ENCODE measurements at places on chromosomes 5 and 9. TPM values are rescaled to one million over a fixed set of nuclear protein-coding genes. Genes with fewer than 3 reads are reported as not detected.

The POLR3G gene
- 75.4 TPM for total RNA-seq

- no peak for DNase-seq
Measured at GRCh38 chr5:32572778-32573480, 12.4 kb upstream of the SUB1 start.

DNA sequence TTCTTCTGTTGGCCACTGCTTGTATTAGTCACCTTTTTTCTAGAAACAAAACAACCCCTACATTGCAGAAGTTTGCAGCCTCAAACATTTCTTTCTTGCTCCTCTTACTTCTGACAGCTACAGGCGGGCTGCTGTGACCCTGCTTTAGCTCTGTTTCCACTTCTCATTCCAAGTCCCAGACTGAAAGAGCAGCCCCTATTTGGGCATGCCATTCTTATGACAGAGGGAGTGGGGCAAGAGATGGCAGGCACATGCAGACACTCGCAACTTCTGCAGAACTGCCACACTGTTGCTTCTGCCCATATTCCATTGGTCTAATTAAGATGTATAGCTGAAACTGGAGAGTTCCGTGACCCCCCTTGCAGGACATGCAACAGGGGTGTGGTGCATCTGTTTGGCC lies 19.6 kb upstream of the RPS23 start:
- DNase-seq, result no peak

DNA sequence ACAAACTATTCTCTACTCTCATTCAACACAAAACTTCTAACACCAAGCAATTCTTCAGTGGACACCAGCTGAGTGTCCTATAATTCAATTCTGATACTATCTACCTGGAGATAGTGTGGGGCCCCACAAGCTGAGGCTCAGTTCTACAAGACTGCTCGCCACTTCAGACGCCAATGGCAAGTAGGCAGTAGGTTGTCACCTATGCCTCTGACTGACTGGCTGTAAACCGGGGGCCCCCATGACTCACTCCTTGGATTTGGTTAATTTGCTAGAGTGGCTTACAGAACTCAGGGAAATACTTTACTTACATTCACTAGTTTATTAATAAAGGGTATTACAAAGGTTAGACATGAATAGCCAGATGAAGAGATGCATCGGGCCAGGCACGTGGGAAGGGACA lies 21.5 kb downstream of the INIP start:
- no peak for DNase-seq

The TMEM174 gene
- not detected for total RNA-seq

The HACD4 gene
- 0.59 TPM for total RNA-seq

The RLN2 gene
- 3.6 TPM for total RNA-seq

DNA sequence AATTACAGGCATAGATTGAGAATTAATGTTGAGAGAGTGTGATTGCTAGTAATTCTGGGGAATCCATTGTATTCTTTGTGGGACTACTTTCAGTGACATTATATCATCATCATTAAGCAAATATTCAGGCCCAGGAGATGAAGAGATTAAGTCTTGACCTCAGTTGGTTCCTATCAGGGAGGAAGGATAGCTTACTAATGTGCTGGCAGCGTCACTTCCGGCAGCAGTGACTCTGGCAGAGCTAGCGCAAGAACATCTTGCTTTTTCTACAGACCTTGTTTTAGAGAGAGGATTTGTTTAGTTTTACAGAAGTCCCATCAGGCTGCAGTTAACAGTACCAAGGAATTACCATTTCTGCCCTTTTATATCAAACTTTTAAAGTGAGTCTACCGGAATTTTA lies 20.3 kb downstream of the OSTF1 start:
- DNase-seq, result no peak

- no peak for DNase-seq
Measured at GRCh38 chr9:131056781-131057506, 39.4 kb upstream of the AIF1L start.

GRCh38 chr9:17509151-17509550 lies 69.7 kb upstream of the SH3GL2 start:
- DNase-seq, result no peak

The FAM221B gene
- total RNA-seq, result not detected

The PCA3 gene
- total RNA-seq, result not detected

DNA sequence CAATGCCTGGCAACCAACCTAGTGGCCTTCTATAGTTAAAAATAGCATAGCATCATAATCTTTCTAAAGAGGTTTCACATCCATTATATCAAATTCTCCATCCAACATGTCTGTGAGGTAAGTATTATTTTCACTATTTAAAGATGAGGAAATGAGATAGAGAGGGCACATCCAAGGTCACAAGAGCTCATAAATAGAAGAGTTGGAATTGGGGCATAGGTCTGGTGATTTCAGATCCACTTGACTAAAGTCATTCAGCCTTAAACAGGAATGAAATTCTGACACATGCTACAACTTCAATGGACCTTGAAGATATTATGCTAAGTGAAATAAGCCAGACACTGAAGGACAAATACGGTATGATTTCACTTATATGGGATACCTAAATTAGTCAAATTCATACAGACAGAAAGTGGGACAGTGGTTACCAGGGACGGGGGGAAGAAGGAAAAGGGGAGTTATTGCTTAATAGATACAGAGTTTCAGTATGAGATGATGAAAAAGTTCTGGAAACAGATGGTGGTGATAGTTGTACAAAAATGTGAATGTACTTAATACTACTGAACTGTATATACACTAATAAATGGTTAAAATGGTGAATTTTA lies 259.6 kb upstream of the NR4A3 start:
- DNase-seq, result no peak

DNA sequence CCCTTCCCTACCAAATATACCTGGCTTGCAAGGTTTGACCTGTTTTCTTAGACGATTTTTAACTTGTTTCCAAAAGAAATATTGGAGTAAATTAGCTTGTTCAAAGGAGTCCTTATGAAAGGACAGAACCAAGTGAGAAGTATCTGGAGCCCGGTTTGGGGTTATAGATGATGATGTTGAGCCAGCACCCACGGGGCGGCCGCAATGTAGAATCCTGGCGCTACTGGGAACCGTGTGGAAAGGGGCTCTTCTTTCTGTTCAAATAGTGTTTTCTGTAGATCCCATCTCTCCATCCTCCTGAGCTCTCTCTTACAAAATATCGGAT lies 517 bp upstream of the EXOSC2 start:
- DNase-seq, result no peak

DNA sequence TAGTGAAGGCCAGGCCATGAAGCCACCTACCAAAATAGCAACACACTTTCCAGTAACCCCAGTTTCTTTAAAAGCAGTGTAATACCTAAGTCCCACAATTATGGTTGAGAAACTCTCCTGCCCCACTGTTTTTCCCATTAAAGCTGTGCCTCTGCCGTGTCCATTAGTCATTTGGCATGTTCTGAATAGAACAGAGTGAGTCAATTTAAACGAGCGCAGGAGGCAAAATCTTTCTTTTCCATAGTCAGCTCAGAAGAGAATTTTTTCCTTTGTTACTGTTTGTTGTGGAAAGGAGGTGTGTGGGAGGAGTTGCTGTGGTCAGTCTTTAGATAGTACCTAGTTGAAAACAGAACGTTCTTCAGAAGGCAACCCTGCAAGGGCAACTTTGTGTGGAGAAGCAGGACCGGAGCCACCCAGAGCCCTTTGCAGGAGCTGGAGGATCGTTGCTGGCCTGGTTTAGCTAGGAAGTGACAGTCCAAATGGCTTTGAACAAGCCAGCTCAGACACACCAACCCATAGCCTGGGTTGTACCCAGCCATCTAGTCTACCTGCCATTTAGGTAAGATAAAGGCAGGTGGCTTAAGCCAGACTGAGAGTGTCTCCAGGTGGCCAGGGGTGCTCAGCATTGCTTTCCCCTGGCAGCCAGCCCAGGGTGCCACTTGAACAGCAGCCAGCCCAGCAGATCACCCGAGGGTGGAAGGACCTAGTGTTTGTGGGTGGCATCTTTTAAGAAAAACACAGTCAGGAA lies 30.4 kb downstream of the GADD45G start:
- no peak for DNase-seq

DNA sequence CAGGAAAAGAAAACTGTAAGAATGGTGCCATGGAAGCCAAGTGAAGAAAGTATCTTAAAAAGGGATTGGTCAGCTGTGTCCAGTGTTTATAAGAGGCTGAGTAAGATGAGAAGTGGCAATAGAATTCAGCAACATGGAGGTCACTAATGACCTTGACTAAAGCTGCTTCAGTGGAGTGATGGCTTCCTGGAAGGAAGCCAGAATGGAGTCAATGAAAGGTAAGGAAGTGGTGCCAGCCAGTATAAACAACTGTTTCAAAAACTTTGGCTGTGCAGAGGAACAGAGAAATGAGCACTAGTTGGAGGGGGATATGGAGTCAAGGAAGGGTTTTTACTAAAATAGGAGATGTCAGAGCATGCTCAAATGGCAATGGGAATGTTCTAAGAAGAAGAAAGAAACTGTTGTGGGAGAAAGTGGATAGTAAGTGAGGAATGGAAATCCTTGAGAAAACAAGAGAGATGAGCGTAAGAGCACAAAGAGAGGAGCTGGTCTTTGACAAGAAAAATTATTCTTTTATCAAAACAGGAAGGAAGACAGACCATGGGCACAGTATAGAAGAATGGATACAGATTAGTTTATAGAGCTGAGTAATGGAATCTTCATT lies 11.1 kb upstream of the NRG2 start:
- no peak for DNase-seq

DNA sequence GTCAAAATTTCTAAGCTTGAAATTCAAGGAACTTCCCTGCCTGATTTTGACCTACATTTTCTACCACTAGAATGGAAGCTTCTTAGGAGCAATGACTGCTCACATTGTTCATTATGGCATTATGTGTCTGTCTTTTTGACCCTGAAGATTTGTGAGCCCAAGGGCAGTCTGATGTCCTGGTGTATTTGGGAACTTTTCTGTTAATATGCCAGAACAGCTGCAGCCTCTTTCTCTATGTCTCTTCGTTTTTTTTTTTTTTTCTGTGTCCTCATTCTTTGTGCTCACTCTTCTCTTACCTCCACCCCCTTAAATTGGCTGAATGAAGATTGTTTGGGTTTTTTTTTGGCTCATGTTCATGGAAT lies 34.8 kb upstream of the TMC1 start:
- no peak for DNase-seq

The IQGAP2 gene
- 22.5 TPM for total RNA-seq

DNA sequence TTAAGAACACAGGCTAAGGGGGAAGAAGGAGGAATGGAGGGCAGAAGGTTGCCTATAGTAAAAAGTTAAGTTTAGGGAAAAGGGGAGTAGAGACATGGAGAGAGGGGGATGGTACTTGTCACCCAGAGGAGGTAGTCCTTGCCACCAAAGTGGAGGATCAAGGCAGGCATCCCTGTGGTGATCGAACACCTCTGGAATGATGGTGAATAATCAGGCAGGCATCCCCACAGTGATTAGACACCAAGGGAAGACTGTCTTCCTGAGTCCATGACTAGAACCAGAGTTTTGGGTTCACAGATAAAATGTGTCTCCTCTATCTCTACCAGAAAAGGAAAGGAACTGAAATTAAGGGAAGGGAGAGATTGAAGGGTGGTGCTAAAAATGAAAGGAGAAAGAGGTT lies 19.2 kb upstream of the HMGCS1 start:
- DNase-seq, result no peak

DNA sequence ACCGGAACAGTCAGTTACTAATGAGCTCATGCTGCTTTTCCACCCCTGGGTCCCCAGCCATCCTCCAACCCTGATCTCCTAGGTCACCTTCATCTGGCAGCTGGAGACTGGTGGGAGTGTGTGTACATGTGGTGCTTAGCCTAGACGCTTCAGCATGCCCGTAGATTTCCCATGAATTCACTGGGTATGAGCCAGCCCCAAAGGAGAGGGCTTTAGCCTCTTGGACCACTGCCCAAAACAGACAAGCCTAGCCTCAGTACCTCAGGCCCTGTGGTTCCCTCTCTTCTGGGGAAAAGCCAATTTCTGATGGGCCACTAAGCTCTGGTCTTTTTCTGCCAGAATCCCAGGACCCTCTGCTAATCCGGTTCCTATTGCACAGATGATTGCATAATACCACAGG lies 48.0 kb upstream of the ASTN2 start:
- DNase-seq, result no peak

DNA sequence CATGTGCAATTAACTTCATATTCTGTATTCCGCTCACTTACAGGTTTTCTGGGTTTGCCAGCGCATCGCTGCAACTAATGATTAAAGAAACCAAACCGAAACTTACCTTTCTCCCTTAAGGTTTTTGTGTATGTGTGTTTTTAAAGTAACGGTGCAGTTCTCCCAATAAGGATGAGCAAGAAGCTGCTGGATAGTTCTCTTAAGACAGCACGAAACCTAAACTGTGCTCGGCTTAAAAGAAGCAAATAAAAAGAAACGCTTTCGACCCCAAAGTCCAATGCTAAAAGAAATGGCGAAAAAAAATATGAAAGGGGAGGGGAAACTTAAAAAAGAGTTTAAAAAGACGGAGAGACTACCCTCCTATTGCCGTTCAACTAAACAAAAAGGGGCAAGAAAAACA lies 340 bp downstream of the ELAVL2 start:
- no peak for DNase-seq

GRCh38 chr5:2921176-2921575 lies 169.7 kb upstream of the IRX2 start:
- no peak for DNase-seq

The SGCD gene
- 0.11 TPM for total RNA-seq

GRCh38 chr5:42807722-42808447 lies 3.8 kb downstream of the SELENOP start:
- DNase-seq, result no peak

The INSL6 gene
- total RNA-seq, result not detected

DNA sequence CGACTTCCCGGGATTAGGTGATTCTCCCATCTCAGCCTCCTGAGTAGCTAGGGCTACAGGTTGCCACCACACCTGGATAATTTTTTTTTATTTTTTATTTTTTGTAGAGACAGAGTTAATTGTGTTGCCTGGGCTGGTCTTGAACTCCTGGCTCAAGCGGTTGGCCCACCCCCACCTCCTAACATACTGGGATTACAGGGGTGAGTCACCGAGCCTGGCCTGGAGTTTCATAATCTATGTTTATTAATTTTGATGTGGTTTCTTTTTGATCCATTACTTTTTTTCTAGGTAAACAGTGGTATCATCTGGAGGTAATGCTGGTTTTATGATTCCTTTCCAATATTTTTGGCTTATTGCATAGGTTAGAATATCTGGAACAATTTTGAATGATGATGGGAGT lies 54.2 kb downstream of the KIAA1958 start:
- no peak for DNase-seq

The HTR4 gene
- total RNA-seq, result not detected

- no peak for DNase-seq
Measured at GRCh38 chr5:119386596-119387344, 31.0 kb downstream of the TNFAIP8 start.

The MYORG gene
- total RNA-seq, result 5.6 TPM

DNA sequence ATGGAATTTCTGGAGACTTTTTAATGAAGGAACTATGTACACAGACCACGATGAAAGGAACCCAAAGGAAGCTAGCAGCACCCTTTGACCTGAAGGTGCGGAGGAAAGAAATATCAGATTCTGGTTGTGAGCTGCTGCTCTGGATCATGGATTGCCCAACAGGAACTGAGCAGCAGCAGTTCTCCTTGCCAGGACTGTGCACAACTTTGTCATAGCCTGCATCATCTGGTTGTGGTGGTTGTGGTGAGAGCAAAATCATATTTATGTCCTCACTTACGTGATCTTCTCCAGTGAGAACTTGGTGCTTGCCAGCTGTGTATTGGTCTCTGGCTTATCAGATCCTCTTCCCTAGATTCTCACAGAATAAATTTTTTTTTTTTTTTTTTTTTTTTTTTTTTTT lies 70.7 kb upstream of the LPAR1 start:
- DNase-seq, result no peak

GRCh38 chr5:140213370-140213983 lies 38.5 kb downstream of the CYSTM1 start:
- no peak for DNase-seq

The MARCOL gene
- total RNA-seq, result not detected
